Left renal cortex interstitium (tissue), 4 donors: ENCODE measurements at places on chromosomes 11 and 22. TPM values are rescaled to one million over a fixed set of nuclear protein-coding genes. Genes with fewer than 3 reads are reported as not detected.

DNA sequence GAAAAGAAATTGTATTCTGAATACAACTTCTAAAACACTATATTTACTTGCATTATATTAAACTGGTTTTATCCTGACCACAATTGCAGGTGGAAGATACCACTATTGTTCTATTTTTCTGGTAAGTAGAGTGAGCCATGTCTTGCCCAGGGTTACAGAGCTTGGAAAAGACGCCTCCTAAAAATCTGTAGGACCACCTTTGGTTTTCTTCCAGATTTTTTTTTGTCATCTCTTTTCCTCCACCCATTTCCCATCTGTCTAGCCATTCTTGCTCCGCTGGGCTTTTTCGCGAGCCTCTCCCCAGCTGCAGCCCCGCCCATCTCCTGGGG is 294 bp upstream of the MTMR3 start:
- no peak for DNase-seq

DNA sequence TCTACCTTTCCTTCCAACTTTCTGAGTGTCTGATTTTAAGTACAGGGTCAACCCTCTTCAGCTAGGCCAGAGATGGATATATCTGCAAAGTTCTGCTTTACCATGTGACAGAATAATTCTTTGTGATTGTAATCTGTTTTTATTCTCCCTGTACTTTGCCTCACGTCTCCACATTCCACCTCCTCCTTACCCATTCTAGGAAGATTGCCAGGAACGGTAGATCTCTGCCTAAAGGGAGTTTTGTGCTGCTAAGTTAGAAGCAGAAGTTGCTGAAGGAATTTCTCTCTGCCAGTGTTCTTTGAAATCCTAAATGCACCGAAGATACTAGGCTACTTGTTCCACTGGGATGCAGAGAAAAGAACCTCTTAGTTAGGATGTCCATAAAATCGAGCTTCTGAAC is 20.7 kb upstream of the FAM181B start:
- DNase-seq, result no peak

DNA sequence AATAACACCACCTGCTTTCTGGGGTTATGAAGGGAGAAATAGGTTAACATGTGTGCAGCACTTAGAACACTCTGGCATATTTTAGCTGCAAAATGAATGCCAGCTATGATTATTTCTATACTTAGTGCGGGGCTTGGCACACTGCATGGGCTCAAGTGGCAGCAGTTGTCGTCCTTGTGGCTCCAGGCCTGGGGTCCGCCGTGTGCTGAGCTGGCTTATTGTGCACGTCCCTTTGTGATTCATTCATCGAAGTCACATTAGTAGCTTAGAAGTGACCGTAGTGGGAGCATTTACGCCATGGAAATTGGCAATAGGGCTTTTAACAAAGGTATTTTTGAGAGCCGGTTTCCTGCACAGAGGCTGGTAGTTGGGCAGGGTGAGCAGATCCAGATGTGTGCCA is 4.2 kb downstream of the RASD2 start:
- DNase-seq, result no peak

Gene WNT7B
- 11.5 TPM for polyA plus RNA-seq

DNA sequence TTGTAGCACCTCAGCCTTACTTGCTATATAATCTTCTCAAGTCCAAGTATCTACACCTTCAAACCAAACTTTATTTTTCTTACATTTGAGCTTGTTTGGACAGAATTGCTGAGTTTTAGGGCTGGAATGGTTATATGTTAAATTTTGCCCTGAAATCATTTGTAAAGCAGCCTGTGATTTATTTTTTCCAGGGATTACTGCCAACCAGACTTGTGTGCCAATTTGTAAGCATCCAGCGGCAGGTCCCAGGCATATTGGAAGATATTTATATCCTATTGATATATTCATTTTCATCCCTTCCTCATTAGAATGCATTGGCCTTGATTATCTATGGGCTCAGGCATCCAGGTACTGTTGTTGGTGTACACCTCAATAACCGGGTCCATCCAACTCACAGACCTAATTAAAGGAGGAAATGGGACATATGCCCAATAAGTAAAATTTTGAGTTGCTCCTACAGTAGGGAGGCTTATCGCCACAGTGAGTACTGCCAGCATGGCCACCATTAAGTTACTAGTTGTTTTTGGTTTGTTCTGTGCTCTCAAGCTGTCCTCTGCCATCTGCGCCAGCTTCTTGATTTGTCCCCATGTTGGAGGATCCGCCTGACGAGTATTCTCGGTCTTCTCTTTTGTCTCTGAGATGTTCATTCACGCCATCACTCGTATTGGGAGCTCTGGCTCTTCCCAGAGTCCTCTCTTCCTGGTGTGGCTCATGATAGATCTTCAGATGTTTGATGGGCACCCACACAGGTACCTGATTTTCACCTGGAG is 9.8 kb upstream of the DNAJB13 start:
- no peak for DNase-seq

DNA sequence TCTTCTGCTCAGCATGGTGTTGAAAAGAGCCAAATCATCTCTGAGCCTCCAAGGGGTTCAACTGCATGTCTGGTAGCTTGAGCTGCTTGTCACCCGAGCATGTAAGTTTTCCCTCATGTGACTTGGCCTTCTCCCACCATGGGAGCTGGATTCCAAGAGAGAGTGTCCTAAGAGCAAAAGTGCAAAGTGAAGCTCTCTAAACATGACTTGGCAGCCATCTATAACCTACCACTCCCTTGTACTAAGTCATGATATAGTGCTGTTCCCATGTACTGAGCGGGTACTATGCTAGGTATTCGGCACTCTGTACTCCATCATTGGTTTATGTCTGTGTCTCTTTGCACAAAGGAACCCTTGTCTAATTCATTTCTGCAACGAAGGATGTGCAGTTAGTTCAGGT is 19.1 kb downstream of the SEZ6L start:
- DNase-seq, result no peak

DNA sequence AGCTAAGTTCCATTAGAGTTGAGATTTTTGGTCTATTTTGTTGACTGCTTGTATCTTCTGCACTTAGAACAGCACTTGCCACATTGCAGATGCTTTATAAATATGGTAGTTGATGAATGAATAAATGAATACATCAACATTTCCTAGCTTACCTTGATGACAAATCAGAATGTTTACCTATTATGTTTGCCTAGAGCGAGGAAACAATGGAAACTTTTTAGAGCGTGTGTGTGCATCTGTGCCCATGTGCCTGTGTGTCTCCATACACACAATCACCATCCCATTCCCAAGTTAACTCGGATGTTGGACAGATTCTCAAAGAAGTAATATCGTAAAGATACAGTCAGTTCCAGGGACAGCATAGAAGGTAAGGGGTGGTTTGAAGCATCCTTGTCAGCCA is 139.1 kb downstream of the DBX1 start:
- no peak for DNase-seq

Gene TENM4
- 23.7 TPM for polyA plus RNA-seq

Gene CREB3L1
- 18.1 TPM for polyA plus RNA-seq

DNA sequence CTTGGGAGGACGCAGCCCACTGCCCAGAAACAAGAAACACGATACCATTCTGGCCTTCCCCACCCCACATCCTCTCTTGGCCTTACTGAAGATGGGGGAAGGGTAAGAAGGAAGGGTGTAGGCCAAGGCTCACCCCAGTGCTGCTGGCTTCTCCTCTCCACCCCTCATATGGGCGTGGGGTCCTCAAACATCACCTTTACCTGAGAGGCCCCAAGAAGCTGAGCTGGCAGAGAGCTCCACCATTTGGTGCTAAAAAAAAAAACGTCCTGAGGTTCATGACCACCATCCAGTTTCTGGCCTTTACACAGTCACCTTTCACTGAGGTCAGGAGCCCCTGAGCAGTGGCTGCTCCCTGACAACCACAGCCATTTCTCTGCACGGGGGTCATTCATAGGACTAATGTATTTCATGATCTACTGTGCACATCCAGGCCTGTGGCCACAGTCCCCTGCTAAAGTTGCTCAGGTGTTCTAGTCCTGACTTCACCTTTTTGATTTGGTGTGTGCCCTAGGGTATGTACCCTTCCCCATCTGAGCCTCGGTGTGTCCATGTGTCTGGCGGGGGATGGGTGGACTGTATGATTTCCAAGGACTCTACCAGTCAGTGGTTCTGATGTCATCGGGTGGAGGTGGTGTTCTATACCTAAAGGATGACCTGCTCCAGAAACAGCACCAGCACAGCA is 15.1 kb downstream of the RHOG start:
- no peak for DNase-seq

Gene CD44
- 10.7 TPM for polyA plus RNA-seq

GRCh38 chr11:106446955-106447354 is 369.5 kb downstream of the AASDHPPT start:
- DNase-seq, result no peak

DNA sequence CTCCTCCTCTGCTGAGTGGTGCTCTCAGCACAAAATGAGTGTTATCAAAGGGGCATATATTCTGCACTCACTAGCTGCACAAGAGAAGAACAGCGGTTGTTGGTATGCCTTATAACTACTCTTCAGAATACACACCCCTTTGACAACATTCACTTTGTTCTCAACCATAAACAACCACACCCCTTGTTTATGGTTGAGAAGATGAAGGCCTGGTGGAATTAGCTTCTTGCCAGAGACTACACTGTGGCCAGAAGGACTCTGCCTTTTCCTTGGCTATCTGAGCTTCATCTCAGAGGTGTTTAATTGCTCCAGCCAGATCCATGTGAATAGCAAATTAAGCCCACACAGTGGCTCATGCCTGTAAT is 45.0 kb upstream of the CLDN5 start:
- no peak for DNase-seq

GRCh38 chr11:38788561-38788960 is 2190.5 kb upstream of the RAG2 start:
- DNase-seq, result no peak

Gene SYT7
- polyA plus RNA-seq, result 6.0 TPM

GRCh38 chr11:105489446-105489845 is 120.4 kb upstream of the GRIA4 start:
- no peak for DNase-seq

- DNase-seq, result no peak
Measured at GRCh38 chr11:71976551-71976950, 22.2 kb upstream of the IL18BP start.

- no peak for DNase-seq
Measured at GRCh38 chr22:50674606-50675552, 2.3 kb downstream of the SHANK3 start.

Gene HBB
- polyA plus RNA-seq, result 91.1 TPM

DNA sequence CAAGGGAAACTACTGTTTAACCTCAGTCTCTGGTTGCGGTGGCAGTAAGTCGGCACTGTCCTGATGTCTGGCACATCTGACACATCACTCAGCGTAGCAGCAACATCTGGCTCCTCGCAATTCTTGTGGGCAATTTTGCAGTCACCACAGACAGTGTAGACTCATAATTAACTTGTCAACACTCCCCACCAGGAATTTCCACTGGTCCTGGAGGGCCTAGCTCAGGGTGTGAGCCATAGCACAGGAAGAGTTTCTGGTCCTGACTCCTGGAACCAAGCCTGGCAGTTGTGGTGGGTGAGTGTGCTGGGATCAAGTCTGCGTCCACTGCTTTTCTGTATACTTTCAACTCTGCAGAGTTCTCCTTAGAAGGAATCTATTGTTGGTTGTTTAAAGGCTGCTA is 209.7 kb downstream of the SNX19 start:
- no peak for DNase-seq

GRCh38 chr11:130511765-130512164 is 63.3 kb downstream of the ADAMTS15 start:
- DNase-seq, result no peak

- no peak for DNase-seq
Measured at GRCh38 chr11:71402878-71403277, 45.3 kb downstream of the DHCR7 start.

DNA sequence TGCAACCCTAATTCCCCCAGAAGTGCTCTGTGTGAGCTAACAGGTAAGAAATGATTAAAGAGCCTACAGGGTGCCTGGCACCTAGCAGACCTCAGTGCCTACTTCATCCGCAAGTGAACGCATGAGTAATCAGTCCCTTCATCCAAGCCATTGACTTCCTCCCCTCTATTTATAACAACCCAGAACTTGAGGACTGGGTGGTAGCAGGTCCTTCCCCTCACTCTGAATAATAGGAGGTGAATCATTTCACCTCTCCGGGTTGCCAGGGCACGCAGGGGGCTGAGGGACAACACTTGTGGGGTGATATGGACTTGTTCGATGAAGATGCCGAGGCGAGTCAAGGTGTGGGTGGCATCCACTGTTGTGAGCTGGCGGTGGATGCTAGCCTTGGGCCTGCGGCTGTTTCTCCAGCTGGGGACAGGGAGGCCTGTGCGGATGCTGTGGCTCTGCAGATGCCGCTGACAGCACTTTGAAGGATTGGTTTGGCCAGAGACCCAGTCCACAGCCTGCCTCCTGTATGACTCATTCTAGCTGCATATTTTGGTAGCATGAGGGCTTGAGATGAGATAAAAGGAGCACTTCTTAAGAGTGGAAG is 11.7 kb upstream of the SORL1-AS1 start:
- DNase-seq, result no peak

DNA sequence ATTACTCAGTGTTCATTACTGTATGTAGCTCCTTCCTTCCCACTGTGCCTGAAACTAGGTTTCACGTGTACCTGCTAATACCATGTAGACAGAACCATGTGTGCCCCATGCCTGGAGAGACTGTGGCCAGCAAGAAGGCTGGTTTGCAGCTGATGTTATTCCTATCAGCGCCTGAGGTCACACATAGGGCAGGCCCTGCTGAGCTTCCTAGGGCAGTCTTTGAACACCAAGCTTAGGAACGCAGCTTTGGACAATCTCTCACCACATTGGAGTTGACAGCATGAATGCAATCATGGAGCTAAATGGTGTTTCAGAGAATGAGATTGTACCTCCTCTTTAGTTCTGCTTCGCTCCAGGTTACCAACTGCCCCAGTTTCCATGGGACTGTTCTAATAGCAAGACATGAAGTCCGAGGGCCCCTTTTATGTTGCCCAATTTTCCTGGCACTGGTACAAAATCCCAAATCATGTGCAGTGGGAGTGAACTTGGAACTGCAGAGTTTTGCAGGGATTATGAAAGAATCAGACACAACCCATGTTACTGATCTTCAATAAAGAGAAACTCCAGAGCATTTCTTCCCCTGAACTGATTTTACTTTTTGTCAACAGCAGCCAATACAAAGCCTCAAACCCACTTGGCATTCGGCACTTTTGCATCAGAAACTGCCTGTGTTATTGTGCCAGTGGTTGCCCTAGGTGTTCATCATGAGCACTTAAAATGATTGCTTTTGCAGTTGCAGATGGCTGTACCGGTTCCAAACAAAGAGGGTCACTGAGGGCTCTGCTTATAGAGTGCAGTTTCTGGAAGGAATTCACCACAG is 154.2 kb upstream of the TTC12 start:
- DNase-seq, result no peak

Gene BTBD18
- 0.33 TPM for polyA plus RNA-seq

Gene HEPHL1
- polyA plus RNA-seq, result not detected

DNA sequence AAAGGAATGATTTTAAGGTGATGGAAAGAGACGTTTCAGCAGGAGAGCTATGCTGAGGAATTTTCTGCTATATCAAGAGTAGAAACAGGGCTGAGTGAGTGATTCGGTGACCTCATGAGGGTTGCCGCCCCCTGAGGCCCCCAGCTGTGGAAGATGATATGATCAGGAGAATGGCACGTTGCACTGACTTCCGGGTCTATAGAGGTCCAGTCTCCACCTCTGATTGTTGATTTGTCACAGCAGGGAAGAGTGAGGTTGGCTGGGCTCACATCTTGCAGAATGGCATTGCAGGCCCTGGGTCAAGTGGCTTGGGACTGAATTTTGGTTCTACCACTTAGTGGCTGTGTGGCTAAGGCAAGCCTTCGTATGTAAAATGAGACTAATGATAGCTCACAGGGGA is 205.1 kb downstream of the SNX19 start:
- DNase-seq, result no peak

Gene SRSF8
- polyA plus RNA-seq, result 72.4 TPM
